ENCODE measurements at places on chromosomes 1 and 21.

DNA sequence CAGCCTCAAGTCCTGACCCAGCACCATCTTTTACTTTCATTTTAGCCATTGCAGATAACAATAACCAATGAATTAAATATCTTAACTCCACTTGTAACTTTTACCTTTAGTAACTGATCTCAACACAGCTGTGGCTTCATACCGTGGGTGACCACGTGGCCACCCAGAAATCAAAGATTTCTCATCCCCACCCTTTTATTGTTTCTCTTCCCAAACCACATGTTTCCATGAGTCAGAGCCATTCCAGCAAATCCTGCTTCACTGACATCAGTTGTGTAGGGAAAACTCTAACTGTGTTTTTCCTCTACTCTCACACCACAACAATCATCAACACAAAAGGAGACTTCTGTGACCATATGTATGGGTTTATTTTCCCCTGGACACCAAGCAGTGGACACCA, 25.1 kb upstream of the BRDT start:
- DNase-seq = no peak

DNA sequence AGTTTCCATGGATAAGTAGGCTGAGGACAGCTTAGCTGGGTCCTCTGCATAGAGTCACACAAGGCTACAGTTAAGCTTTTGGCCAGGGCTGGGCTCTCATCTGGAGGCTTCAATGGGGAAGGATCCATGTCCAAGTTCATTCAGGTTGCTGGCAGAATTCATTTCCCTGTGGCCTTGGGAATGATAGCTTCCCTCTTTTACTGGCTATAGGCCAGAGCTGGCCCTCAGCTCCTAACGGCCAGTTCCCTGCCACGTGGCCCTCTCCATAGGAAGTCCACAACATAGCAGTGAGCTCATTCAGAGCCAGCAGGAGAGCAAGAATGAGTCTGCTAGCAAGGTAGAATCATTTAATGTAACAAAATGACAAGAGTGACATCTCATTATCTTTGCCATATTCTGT, 15.1 kb upstream of the PODN start:
- DNase-seq = no peak

GRCh38 chr1:86741947-86742572, 37.7 kb downstream of the SH3GLB1 start:
- DNase-seq = peak; percentile 39

DNA sequence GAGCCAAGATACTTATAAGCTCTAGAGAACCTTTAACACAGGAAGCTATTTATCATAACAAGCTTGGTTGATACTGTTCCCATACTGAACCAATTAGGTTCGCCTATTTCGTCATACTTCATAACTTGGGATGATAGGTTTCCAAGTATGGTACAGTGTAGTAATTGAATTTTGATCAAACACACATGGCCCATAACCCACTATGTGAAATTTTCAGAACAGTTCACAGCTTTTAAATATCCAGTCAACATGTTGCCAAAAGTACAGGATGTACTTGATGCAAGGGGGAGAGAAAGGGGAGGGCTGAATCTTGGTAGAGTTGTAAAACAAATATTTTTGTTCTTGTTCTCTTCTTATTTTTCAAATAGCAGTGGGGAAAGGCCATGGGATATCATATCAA, 86.6 kb downstream of the TM2D1 start:
- DNase-seq = no peak
